ENCODE measurements at places on chromosomes 1 and 21.

- no peak for DNase-seq
Measured at GRCh38 chr1:91582431-91582921, 81.8 kb downstream of the CDC7 start.

DNA sequence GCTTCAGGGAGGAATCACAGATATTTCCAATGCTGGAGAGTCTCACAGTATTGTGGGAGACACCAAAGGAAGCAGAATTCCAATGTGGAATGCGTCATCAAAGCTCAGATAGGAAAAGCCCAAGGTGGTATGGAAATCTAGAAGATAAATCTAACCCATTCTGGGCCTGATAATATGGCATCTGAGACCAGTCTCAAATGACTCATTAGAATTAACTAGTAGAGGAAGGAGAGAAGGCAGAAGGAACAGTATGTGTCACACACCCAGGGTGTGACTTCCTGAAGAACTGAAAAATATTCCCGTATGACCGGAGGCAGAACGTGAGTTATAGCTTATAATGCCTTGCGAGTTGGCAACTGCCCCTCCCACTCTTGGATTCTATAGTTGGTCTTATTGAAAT, 499.2 kb downstream of the PLPP3 start:
- no peak for DNase-seq

DNA sequence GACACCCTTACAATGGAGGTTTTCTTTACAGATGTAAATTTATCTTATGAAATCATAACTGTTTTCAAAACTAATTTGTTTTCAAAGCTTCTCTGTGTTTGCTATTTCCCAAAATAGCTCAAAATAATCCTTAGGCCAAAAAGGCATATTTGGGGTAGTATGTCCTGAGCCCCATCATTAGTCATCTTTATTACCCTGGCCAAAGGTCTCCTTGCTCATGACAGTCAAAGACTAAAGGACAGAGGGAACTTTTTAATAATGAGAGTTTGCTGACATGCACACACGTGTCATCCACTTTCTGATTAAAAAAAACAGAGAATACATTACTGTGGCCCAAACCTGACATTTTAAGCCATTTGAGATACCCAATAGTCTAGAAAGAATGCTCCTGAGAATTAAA, 221.9 kb upstream of the DUSP10 start:
- no peak for DNase-seq

GRCh38 chr1:67269061-67269460, 38.6 kb upstream of the IL12RB2 start:
- DNase-seq: no peak

GRCh38 chr1:23963617-23964234, 4.1 kb downstream of the PNRC2 start:
- no peak for DNase-seq

- DNase-seq: no peak
Measured at GRCh38 chr1:61981870-61982660, 212.6 kb upstream of the L1TD1 start.

DNA sequence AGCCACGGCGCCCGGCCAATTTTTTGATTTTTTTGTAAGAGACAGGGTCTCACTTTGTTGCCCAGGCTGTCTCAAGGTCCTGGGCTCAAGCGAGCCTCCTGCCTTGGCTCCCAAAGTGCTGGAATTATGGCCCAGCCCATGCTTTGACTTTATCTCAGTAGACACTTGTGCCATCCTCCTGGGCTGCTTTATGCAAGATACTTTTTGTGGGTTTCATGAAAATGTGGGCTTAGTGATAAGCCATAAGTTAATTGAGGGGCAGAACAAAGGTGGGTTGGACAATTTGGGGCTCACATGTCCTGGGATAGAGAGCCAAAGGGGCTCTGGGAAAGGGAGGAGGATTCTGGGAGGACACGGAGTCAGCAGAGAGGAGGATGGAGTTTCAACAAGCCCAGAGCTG, 22.0 kb downstream of the ALPL start:
- DNase-seq: peak; percentile 15

GRCh38 chr21:39029900-39030884, 153.1 kb downstream of the PSMG1 start:
- DNase-seq: no peak

GRCh38 chr1:218369688-218370511, 24.8 kb downstream of the TGFB2 start:
- DNase-seq: no peak

GRCh38 chr1:202247837-202248795, 54.5 kb downstream of the LGR6 start:
- no peak for DNase-seq

- DNase-seq: no peak
Measured at GRCh38 chr21:44996983-44997936, 57.4 kb downstream of the SLX9 start.

DNA sequence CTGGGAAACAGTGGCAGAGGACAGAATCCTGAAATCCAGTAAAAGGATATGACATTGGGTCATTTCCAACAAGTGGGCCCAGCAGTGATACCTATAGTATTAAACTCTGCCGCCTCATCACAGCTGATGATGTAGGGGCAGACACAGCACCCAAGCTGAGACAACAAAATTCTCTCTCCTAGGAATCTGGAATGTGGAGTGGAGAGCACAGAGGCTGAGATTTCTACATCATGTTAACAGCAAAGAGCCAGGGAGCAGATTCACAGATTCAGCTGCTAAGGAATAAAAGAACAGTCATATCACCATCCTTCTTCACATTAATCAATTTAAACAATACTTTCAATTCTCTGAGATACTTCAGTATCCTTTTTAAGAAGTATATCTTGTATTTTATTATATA, 61.9 kb downstream of the CRP start:
- DNase-seq: no peak

GRCh38 chr1:21217812-21218596, 41.3 kb upstream of the EIF4G3 start:
- peak; percentile 25 for DNase-seq

GRCh38 chr1:52368383-52369172, 2.6 kb upstream of the CC2D1B start:
- no peak for DNase-seq

- no peak for DNase-seq
Measured at GRCh38 chr1:177208920-177209319, 38.2 kb downstream of the BRINP2 start.

DNA sequence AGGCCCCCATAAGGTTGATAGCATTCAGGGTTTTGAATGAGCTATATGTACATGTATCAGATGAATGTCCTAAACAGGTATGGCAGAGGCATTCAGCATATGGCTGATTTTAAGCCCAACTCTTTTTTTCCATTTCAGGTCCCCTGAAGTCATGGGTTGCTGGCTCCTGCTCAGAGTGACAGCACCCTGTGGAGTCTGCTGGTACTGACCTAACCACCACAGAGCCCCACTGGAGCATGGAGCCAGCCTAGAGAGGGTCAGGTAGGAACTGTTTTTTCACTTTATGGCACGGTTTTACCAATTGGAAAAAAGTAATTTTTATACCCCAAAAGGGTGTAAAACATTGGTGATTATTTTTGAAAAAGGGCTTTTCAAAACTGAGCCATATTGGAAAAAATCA, 82.5 kb upstream of the MPC2 start:
- DNase-seq: no peak
